ENCODE measurements at places on chromosomes 2 and 18.

DNA sequence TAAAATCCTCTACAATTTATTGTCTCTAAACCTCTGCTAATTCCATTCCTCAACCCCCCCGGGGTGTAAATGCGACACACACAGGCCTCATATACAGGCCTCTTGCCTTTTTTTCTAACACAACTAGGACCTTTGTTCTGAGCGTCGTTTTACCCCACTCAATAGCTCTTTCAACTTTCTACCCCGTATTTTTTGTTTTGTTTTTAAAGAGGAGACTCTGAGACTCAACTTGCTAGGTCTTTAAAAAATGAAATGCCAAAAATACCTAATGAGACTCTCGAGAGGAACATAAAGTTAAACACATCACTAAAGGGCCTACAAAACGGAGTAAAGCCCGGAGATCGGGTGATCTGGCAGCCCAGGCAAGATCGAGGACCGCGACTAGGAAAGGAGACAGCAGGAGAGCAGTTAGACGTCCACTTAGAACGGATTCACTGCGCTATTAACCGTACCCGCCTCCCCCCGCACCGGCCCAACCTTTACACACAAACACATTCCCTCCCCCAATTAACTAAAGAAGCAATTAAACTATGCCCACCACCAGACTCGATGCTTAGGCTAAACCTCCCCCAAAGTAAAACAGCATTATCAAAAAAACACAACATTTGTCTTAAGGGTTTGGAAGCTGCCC lies 1.7 kb downstream of the TRIP12 start:
- no peak for DNase-seq

DNA sequence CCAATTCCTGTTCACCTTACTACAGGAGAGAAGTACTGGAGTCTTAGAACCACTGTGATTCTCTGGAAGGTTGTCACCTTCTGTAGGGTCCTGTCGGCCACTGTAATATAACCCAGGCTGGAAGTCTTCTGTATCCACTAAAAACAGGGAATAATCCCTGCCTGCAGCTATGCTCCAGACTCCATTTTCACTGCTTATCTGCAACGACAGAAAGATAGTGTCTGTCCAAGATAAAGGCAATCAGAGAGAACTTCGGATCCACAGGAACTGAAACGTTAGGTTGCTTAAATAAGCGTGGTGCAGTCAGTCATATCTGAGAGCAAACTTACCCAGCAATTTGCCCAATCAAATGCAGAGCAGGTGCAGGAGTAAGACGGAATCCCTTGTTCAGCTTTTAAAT lies 34.2 kb downstream of the ALS2 start:
- no peak for DNase-seq

DNA sequence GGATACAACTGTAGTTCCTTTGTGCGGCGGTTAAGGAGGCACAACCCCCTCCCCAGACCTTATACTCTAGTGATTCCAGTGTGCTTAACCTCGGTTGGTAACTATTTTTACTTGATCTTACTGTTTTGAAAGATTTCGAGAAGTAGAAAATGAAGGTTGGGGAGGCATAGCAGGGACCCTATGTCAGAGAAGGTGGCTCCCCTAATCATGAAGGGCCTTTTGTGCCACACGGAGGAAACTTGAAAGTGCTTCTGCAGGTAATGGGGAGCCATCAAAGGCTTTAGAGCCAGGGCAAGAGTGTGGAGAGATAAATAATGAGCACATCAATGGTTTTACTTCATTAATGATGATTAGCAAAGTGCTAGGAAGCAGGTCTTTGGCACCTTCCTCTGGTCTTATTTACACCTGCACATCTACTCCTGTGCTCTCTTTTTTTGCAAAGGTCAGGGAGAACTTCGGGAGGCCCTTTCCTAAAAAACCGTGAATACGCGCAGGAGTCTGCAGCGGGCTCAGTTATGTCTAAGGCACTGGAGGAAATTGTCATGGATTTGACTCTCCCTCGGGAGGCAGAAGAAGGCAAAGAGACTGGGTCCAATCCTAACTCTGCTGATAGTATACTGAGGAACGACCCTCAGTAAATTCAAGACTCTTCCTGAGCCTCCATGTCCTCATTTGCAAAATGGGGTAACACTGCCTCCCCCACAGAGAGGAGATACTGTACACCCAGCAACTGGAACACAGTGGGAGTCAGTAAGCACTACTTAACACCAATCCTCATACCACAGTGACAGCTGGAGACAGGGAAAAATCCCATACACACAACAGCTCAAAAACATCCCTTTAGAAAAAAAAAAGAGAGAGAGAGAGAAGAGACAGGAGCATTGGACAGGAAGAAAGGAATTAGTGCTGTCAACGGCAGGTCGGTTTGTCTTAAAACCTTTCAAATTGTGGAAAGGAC lies 81.6 kb downstream of the DDX1 start:
- DNase-seq: no peak

GRCh38 chr2:174516501-174517378 lies 29.9 kb upstream of the GPR155 start:
- DNase-seq: no peak

Data from stimulated activated CD4-positive, alpha-beta T cell treated with anti-CD3 and anti-CD28 coated beads, Interleukin-1b, Interleukin-23, amount 100 ng/mL, for 48 hours (primary cell).